ENCODE measurements at places on chromosomes 3 and 15.

DNA sequence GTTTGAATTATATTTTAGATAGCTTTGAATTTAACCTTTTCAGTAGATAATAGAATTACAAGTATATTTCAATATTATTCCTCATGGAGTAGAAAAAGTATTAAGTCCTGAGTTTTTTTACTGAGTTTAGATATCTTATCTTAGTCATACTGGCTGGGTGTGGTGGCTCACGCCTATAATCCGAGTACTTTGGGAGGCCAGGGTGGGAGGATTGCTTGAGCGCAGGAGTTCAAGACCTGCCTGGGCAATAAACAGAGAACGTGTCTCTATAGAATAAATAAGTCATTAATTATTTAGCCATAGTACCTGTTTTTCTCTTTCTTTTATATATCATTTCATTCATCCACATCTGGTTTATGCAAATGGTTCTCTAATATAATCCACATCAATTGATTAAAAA lies 9.9 kb downstream of the RAP2B start:
- no peak for DNase-seq

GRCh38 chr3:15638193-15638890 lies 36.8 kb downstream of the BTD start:
- no peak for DNase-seq

DNA sequence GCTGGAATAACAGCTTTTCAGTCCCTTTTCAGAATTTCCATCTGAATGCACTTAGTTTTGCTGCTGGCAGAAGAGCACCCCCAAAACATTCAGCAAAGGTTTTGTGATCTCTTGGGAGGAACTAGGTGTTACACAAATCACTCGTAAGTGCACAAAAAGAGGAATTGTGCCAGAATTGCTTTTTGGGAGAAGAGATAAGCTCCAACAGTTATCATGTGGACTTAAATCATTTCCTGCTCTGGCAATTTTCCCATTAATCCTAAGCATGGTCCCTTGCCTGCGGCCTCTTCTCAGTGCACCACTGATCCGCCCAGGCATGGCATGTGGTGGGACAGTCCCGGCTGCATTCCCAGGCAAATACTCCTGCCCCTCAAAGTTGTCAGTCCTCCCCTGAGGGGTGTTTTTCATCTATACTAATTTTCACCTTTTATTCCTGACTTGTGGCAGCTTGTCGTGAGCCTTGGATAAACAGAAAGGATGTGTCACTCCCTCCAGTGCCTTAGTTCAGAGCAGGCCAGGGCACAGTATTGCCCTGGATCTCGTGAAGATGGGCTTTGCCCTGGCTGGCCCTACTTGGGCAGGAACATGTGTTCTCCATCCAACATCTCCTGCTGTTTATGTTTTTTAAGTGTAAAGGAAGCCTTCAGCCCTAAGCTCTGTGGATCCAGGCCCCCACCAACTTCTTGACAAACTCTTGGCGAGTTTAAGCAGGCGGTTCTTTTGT lies 44.6 kb upstream of the VILL start:
- no peak for DNase-seq

DNA sequence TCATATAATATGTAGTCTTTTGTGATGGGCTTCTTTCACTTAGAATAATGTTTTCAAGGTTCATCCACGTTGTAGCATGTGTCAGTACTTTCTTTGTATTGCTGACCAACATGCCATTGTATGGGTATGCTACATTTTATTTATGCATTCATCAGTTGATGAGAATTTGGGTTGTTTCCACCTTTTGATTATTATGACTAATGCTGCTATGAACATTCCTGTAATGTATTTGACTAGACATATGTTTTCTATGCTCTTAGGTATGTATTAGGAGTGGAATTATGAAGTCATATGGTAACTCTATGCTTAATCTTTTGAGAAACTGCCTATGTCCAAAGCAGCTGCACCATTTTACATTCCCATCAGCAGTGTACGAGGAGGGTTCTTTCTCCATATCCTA lies 3.2 kb upstream of the PODXL2 start:
- DNase-seq: no peak

DNA sequence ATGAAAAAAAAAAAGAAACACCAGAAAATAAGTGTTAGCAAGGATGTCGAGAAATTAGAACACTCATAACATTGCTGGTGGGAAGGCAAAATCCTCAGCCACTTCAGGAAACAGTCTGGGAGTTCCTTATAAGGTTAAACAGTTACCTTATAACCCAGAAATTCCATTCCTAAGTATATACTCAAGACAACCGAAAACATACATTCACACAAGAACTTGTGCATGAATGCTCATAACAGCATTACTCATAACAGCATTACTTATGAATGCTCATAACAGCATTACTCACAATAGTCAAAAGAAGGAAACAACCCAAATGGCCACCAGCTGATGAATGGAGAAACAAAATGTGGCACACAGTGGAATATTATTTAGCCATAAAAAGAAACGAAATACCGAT lies 34.8 kb upstream of the DCP1A start:
- no peak for DNase-seq

DNA sequence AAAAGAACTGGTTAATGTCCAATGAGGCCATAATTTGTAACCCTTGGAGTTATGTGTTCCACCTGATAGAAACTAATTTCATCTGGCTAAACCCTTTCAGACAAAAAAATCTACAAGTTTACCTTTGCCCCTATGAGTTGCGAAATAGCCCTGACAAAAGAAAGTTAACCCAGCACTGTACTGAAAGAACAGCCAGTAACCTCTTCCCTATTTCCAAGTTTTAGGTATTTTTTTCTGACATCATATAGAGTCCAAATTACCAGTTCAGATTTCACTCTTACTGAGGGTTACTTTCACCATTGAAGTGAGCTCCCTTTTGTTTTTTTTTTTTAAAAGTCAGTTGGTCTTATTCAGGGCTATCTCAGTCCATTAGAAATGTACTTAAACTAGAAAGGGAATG lies 42.8 kb upstream of the PTPRG start:
- no peak for DNase-seq

GRCh38 chr3:56409790-56410189 lies 58.5 kb downstream of the ERC2 start:
- DNase-seq: no peak

- DNase-seq: no peak
Measured at GRCh38 chr15:28977377-28978010, 91.7 kb downstream of the APBA2 start.

DNA sequence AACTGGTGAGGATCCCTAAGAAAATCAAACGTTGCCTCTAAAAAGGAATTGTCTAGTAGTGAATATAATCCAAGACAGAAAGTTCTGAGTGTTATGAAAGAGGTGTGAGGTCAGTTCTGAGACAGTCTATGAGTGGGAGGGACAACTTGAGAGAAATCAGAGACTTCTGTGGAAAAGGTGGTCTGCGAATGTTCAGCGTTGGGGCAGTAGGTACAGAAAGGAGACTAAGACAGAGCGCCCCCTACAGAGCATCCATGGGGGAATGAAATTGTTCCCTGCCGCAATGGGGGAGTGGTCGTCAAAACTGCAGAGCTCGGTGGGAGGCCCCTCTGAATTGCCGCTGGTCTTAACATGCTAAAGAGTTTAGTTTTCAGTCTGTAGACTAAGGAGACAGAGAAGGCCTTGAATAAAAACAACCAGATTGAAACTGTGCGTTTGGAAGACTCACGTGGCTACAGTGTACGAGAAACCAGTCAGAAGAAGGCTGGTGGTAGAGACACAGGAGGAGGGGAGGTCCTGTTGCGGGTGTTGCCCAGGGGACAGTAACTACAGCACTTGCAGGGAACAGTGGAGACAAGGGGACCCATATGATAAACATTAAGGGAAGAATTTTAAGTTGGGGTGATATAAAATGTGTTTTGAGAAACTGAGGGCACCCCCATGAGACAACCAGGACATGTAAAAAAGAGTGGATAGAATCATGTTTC lies 6.9 kb downstream of the TNIK start:
- no peak for DNase-seq

DNA sequence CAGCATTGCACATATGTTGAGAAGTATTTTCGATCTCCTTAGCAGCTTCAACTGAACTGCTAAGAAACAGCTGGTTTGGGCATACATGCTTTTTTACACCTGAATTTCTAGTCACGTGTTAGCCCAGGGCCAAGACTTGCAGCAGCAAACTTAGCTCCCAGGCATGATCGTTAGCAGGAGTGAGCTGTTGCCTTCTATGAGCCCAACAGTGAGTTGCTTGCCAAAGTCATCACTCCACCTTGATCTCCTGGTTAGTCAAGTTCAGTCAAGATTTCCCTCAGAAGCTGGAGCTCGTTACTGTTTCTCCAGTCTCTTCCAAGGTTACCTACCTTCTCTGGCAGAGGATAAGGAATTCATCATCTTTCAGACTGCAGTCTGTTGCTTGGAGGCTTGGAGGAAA lies 100.4 kb upstream of the SEMA6D start:
- no peak for DNase-seq

GRCh38 chr15:52039925-52040781 lies 21.1 kb downstream of the MAPK6 start:
- no peak for DNase-seq

- DNase-seq: no peak
Measured at GRCh38 chr15:39406485-39406884, 174.4 kb upstream of the THBS1 start.

- no peak for DNase-seq
Measured at GRCh38 chr3:81749265-81749664, 12.2 kb downstream of the GBE1 start.
